ENCODE measurements at places on chromosomes 13 and 19.

- DNase-seq: no peak
Observed at GRCh38 chr19:30857388-30857787, 485.2 kb downstream of the ZNF536 start.

DNA sequence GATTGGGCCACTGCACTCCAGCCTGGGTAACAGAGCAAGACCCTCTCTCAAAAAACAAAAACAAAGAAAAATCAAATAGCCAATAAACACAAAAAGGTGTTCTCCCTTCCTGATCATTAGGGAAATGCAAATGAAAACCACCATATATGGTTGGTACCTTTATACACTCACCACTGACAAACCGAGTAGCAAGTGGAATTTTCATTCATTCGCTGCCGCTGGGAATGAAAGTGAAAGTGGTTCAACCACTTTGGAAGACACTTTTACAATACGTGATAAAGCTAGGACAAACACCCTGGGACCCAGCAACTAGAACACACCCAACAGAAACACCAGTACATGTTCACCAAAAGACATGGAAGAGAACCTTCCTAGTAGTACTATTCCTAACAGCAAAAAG lies 21.0 kb downstream of the GRIK5 start:
- peak; percentile 38 for DNase-seq

- DNase-seq: no peak
Observed at GRCh38 chr13:114203536-114203935, 24.5 kb downstream of the CFAP97D2 start.

- DNase-seq: no peak
Observed at GRCh38 chr19:41965106-41965505, 6.0 kb upstream of the RABAC1 start.

GRCh38 chr13:21616205-21616866 lies 12.4 kb upstream of the MICU2 start:
- DNase-seq: no peak

- no peak for DNase-seq
Observed at GRCh38 chr13:32840989-32841713, 175.1 kb upstream of the KL start.

DNA sequence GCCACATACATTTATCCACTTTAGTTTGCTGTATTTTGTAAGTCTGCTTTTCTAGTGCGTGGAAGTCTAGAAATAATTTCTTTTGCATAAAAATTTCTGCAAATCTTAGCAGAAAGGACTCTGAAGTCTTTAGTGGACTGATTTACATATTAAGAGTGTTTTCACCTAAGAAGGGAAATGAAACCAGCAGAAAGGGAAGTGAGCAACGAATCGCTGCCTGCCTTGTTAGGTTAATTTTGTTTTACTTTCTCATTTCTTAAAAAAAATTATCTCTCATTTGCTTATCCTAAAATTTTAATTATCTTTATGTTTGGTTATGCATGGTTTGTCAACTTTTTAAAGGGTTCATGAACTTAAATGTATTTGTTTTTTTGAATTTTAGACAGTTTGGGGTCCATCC lies 767 bp upstream of the GPR18 start:
- no peak for DNase-seq

GRCh38 chr19:58086825-58087710 lies 11.0 kb downstream of the ZSCAN18 start:
- DNase-seq: no peak

GRCh38 chr19:46670813-46671212 lies 9.8 kb upstream of the DACT3 start:
- no peak for DNase-seq

DNA sequence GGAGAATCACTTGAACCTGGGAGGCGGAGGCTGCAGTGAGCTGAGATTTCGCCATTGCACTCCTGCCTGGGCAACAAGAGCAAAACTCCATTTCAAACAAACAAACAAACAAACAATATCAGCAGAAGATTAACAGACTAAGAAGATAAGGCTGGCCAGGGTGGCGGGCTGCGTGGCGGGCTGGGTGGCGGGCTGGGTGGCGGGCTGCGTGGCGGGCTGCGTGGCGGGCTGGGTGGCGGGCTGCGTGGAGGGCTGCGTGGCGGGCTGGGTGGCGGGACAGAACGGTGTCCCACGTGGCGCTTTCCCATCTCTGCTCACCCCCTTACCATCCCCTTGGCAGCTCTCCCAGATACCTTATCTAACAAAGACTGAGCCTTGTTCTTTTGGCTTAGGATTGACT lies 196.2 kb downstream of the COL4A1 start:
- DNase-seq: no peak

DNA sequence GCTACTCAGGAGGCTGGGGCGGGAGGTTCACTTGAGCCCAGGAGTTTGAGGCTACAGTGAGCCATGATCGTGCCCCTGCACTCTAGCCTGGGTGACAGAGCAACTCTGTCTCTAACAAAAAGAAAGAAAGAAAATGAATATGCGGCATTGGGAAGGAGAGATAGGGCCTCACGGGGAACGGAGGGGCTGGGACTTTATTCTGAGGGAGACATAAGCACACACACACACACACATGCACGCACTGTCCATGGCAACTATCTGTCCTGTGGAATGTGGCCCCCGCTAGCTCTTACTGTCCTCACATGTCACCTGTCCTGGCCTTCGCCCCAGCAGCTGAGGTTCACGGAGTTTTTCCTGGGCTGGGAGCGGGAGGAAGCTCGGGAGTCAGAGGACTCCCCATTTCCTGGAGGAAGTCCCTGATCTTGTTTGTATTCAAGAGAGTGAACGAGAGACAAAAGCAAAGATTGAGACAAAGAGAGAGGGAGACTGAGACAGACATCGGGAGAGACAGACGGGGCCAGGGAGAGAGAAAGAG lies 654 bp downstream of the STAP2 start:
- no peak for DNase-seq

- no peak for DNase-seq
Observed at GRCh38 chr13:84524586-84524985, 642.3 kb upstream of the SLITRK1 start.

DNA sequence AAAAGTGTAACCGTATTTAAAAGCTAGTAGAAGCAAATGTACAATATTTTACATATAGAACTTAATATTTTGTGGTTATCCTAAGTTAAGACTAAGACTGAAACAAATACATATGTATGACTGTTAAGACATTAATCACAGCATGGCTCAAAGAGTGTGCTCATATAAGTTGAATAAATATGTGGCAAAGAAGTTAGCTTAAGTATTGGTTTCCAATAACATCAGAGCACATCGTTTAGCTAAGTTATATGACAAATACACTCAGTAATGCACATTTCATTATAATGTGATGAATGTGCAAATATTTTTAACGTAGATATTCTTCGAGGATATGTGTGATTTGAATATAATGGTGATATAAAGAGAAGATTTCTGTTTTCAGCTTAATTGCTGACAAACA lies 253.8 kb downstream of the SLITRK5 start:
- DNase-seq: no peak

GRCh38 chr19:12779162-12779993 lies 4.0 kb upstream of the HOOK2 start:
- peak; percentile 9 for DNase-seq

GRCh38 chr19:35042056-35042730 lies 672 bp downstream of the HPN start:
- DNase-seq: no peak

DNA sequence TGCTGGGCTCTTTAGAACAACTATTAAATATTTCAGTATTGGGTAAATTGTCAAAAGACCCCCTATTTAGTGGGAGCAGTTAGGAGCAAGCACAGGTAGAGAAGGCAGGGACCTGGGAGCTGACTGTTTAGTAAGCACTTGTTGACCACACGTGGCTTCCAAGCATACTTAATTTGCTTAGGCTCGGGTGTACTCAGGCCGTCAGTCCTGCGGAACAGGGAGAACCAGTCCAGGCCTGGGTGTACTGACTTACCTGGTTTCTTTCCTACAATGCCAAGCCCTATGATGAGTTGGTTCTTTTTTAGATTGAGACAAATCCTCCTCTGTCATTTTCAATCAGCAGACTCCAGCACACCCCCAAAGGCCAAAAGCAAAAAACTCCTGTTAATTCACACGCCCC lies 90.0 kb downstream of the WDFY2 start:
- DNase-seq: peak; percentile 81

DNA sequence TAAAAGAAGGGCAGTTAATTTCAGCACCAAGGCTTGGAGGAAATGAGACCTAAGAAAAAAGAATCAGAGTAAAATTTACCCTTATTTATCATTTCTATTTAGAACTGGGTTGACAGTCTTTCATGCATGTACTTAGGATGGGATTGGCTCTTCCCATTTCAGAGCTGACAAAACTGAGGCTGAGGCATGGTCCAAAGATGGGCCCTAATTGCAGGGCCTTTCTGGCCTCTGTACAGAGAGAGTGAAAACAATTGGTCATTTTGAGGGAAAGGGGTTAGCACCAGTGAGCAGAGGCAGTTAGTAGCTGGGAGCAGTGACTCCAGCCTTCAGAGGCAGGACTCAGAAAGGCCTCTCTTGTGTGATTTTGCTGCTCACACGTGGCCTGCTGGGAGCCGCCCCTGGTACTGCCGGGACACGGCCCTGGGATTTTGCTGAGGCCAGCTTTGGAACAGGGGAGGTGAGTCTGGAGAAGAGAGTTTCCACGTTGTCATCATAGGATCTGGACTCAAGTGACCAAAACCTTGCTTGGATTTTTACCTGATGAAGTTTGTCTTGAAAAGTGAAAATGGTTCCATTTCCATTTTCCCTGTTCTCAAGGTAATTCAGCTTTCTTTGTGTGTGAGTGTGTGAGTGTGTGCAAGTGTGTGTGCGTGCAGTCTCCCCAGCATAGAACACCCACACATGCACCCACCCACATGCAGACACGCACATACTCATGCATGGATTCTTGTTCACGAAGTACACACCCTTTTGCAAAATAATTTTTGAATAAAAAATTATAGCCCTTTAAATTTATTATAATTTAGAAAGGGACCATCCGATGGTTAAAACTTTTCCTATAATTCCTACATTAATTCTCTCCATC lies at the start of gene ZNF536:
Gene ZNF536 (plus strand): TSS at position 425 of the 865 bp plus-strand sequence. CDS start 71,179 bp downstream, outside the sequence.
- no peak for DNase-seq

GRCh38 chr13:94073007-94073744 lies 406.3 kb downstream of the DCT start:
- no peak for DNase-seq

- no peak for DNase-seq
Observed at GRCh38 chr13:109785141-109785891, 1.1 kb downstream of the IRS2 start.

GRCh38 chr19:52961981-52962380 lies 700 bp downstream of the ZNF816 start:
- DNase-seq: no peak

DNA sequence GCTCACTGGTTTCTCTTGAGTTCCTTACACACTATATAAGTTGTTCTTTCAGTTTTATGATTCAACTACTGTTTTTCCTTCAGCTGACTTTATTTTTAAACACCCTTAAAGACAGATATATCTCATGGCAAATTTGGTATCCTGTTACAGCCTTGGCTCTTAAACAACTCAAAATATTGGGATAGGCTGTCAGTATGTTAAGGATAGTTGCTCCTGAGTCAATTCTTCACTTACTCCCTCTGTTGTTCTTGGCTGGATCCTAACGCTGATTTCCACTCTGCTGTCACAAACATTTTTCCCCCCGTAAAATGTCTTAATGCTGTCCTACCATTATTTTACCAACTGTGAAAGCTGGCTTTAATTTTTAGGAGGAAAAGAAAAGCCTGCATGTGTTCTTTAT lies 1.2 kb downstream of the KCNRG start:
- no peak for DNase-seq

DNA sequence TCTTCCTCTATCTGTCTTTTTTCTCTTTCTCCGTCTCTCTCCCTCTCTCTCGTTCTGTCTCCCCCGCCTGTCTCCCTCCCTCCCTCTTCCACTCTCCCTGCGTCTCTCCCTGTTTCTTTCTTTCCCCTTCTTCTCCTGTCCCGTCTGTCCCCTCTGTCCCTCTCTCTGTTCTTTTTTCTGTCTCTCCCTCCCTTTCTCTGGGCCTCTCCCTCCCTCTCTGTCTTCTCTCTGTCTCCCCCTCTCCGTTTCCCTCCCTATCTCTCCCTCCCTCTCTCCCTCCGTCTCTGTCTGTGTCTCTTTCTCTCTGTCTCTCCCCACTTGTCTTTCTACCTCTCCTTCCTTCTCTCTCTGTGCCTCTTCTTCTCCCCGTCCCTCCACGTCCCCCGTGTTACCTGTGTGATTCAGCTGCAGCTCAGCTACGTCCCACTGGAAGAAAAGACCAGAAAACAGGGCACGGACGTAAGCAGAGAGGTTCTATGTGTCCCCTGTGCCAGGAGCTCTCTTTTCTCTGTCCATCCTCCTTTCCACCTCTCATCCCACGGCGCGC lies 1.2 kb downstream of the CD70 start:
- no peak for DNase-seq

DNA sequence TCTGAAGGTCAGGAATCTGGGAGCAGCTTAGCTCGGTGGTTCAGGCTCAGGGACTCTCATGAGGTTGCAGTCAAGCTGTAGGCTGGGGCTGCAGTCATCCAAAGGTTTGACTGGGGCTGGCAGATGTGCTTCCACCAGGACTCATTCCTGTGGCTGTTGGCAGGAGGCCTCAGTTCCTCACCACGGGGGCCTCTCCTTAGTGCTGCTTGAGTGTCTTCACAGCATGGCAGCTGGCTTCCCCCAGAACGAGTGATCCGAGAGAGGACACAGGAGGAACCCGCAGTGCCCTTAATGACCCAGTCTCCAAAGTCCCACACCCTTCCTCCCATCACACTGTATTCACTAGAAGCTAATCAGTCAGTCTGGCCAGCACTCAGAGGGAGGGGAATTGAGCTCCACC lies 38.7 kb upstream of the EHD2 start:
- DNase-seq: no peak

Data from Calu3 (cell line).